ENCODE measurements at places on chromosomes 12 and 14.

GRCh38 chr12:12450043-12450471, 93.2 kb downstream of the BORCS5 start:
- no peak for DNase-seq

GRCh38 chr12:119809023-119809422, 68.1 kb downstream of the CIT start:
- no peak for DNase-seq

GRCh38 chr12:75481774-75482173, 1.2 kb downstream of the GLIPR1 start:
- DNase-seq, result no peak

- DNase-seq, result no peak
These were observed 300.5 kb downstream of the CACNA1C start for GRCh38 chr12:2353281-2353680.

DNA sequence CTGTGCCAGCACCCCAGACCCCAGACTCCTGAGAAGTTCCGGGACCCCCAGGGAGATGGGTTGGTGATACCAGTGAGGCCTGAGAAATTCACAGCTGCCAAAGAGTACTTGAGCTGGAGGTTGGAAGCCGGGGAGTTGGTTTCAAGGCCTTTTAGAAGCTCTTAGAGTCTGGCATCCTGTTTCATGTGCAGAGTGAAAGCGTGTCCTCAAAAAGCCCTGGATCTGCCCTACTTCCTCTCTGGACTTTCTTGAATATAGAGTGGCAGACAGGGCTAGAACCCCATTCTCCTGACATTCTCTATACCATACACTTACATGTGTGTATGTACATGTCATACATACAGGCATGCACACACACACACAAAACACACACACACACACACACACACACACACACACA, 31.3 kb upstream of the PPM1A start:
- no peak for DNase-seq

GRCh38 chr12:104175726-104176247, 37.8 kb upstream of the NFYB start:
- no peak for DNase-seq

DNA sequence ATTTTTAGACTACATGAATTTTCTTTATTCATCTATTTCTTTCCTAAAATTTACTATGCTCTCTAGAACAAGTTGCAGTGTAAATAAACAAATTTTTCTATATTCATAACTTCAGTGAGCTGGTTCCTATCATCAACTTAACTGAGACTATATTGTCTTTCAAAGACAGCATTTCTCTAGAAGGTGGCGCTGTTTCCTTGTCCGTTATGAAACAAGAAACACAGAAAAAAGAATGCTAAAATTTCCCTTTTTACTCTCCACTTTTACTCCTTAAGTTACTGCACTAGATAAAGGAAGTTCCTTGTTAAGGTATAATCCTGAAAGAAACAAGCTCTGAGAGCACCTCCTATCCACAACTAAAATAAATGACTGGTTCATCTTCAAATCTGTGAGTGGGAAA, 8.2 kb upstream of the CLEC2A start:
- DNase-seq, result no peak

GRCh38 chr12:7344833-7345606, 41.1 kb downstream of the ACSM4 start:
- DNase-seq, result no peak

DNA sequence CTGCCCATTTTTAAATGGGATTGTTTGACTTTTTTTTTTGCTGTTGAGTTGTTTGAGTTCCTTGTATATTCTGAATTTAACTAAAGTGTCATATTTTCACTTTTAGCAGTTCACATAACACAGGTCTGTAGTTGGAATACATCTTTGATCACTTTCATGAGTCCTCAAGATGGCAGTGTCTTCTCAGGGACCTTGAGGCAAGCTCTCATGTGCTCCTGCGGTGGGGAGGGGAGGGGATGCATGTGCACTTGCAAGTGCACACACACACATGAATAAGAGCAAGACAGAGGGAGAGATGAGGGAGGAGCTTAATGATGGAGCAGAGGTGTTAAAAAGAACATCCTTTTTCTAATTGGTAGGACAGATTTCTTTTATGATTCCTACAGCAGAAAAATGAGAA, 291.4 kb upstream of the OR4E1 start:
- DNase-seq, result no peak

DNA sequence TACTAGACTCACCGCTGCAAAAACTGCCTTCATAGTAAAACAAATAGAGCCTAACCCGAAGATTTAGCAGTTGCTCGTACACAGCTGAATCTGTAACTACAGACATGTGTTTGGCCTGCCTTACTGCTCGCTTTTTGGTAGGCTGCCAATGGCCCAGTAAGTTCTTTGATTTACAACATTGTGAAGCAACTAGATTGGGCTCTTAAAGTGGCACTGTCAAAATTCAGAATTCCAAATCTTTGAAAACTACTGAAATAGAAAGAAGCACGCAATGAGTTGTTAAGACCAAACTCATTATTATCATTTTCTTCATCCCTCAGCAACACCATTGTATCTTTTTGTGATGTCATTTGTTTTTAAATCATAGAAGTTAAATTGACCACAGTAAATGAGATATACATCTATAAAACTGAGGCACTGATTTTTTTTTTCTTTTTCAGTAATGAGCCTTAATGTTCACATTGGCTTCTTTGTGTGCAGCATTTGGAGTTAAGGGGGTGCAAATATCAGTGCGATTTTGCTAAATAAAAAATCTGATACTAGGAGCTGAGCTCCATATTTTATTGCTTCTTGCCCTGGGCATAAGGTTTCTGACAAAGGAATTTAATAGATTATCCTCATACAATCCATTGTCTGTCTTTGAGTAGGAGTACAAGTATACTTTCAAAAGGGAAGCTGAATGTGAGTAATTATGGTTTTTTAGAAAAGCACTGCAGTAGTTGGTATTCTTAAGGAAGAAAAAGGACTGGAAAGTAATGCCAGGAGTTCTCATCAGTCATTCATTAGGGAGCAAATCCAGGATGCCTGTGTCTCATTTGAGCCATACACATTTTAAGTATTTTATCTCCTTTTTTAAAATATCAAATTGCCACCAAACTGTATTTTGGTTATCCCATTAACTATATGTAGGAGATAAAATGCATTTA, 138.5 kb downstream of the KICS2 start:
- peak; percentile 72 for DNase-seq

DNA sequence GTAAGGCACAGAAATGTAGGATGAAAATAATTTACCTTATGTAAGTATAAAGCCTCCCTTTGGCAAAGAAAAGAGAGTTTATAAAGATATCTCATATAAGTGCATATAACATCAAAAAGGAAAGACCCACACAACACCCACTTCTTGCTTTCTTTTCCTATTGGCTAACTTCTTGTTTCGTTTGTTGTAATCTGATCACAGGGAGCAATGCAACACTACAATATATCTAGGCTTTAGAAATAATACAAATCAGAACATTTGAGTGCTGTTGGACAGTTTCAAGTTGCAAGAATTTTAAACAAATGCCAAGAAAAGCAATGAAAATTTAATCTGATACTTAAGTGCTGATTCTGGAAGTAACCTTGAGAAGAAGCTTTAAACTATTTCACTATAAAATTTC, 1.3 kb downstream of the FGD6 start:
- DNase-seq, result peak; percentile 51

DNA sequence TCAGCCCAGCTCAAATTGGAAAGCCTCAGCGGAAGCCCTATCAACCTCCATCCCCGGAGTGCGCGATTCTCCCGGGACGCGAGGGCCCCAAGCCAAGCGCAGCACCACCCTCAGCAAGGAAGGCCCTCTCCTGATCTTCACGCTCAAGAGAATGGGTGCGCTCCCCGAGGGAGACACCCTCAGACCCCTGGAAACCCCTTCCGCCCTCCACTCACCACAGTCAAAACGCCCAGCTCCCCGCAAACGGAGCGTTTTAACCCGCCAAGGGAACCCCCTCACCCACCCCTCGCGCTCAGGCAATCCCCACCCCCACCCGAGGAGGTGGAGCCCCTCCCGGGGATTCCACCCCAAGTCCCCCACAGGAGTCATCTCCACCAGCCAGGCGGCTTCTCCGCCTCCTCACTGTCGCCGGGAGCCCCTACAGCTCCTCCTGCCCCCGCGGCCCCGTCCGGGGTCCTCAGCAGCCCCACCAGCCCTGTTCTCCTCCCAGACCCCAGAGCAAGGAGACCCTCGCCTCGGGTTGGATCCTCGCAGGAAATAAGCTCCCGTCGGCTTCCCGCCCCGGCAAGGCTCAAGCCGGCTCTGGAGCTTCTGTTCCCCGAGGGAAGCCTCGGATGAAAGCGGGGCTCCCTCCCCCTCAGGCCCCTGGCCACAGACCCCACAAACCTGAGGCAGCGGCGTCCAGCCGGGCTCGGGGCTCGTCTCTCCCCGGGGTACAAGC, 507 bp downstream of the BAZ2A start:
- DNase-seq, result peak; percentile 43

DNA sequence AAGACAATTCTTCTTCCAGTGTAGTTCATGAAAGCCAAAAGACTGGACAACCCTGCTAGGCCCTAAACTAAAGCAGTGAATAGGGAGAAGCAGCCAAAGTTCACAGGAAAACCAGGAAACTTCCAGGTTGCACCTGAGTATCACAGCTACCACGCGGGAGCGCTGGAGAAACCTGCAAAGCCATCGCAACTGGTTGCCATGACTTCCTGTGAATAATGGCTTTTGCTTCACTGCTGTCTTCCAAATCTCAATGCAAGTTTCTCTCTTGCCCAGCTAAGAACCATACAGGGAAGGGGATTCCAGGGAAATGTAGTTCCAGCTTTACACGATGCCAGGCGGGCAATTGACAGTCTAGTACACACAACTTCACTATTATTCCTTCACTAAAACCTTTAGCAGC, 114.1 kb downstream of the GXYLT1 start:
- no peak for DNase-seq

- no peak for DNase-seq
These were observed 39.4 kb downstream of the SDR9C7 start for GRCh38 chr12:56894698-56895368.

- peak; percentile 23 for DNase-seq
These were observed 81.9 kb upstream of the MAX start for GRCh38 chr14:65184032-65184764.

DNA sequence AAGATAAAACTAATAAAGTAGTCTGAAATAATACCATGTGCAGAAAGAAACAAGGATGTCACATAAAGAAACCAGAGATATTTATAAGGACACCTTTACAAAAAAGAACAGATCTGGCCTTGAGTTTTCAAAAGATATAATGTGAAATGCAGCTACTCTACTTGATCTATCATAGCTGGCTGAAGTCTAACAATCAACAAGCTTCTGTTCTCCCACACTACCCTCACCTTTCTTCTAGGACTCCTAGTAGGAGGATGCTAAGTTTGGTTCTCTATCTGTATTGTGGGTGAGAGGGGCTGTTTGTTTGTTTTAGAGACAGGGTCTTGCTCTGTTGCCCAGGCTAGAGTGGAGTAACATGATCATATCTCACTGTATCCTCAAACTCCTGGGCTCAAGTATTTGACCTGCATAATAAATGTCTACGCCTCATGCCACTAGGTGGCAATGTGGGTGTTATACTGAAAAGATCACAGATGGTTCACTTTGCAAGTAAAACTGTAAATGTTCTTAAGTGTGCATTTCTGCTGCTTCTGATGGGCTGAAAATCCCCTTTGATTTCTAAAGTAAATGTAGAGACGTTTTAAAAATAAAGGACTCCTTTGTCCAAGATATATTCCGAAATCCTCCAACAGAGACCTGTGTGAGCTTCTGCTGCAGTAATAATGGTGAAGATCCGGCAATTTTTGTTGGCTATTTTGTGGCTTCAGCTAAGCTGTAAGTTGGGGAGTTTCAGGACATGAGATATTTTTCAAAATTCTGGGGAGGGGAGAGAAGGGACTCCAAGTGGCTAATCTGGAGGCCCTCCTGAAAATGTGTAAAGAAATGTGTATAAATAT, 269.3 kb downstream of the DAD1 start:
- peak; percentile 73 for DNase-seq

- DNase-seq, result no peak
These were observed 95.7 kb upstream of the ESRRB start for GRCh38 chr14:76280221-76280620.

GRCh38 chr12:25286837-25287236, 36.1 kb upstream of the KRAS start:
- DNase-seq, result no peak

DNA sequence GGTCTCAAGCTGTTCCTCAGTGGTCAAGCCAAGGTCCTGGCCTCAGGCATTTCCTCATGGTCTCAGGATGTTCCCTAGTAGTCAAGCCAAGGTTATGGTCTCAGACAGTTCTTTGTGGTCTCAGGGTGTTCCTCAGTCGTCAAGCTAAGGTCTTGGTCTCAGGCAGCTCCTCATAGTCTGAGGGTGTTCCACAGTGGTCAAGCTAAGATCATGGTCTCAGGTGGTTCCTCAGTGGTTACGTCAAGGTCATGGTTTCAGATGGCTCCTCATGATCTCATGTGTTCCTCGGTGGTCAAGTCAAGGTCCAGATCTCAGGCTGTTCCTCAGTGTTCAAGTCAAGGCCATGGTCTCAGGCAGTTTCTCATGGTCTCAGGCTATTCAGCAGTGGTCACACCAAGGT, 540.1 kb downstream of the VRK1 start:
- no peak for DNase-seq

GRCh38 chr12:122437656-122438121, 15.2 kb upstream of the CLIP1 start:
- DNase-seq, result no peak

DNA sequence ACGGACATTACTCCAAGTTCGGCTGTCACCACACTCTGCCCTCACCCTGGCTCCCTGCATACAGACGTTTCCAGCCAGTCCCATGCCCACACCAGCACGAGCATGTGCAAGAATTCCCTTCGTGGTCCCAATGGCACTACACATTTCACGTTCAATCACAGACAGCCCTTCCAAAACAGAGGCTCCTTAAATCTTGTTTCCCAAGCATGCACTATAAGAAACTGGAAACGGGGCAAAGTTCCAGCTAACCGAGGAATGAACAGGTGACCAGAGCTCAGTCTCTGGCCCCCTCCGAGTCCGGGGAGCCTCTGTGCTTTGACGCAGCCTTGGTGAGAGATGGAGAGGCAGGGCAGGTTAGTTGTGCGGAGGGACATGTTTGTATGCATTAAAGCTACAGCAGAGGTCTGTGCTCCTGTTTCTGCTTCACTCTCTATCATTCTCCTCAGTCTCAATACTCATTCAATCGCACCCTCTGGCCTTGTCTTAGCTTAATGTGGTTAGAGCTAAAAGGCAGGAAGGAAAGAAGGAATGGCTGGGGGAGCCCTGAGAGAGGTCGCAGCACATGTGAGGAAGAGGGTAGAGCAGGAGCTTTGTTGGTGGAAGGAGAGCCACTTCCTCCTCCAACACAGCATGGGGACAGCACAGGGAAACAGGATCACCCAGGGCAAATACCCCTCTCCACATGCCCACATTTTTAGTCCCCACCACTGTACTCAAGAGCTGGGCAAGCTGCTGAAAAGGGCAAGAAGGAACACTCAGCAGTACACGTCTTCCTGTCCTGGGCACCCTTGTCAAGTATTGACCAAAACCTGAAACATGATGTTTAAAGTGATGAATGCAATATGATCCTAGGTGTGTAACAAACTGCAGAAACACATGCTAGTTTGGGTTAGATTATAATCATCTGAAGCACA, 12.2 kb upstream of the SELPLG start:
- no peak for DNase-seq

Measured in A549 (cell line).